ENCODE measurements at places on chromosomes 7 and 10. TPM values are rescaled to one million over a fixed set of nuclear protein-coding genes. Genes with fewer than 3 reads are reported as not detected.
A peak's percentile ranks its signal among the peaks of the same experiment; 100 is the strongest.

- DNase-seq = peak; percentile 37
- peaks cover 9% of the 10 kb centered on the region for H3K36me3 ChIP-seq
- no peak overlapping the region for H3K4me3 ChIP-seq
- H3K27ac ChIP-seq = no peak overlapping the region
- no peaks in the 10 kb centered on the region for H3K27me3 ChIP-seq
These were observed 91.5 kb downstream of the GSDME start for GRCh38 chr7:24665564-24666294.

DNA sequence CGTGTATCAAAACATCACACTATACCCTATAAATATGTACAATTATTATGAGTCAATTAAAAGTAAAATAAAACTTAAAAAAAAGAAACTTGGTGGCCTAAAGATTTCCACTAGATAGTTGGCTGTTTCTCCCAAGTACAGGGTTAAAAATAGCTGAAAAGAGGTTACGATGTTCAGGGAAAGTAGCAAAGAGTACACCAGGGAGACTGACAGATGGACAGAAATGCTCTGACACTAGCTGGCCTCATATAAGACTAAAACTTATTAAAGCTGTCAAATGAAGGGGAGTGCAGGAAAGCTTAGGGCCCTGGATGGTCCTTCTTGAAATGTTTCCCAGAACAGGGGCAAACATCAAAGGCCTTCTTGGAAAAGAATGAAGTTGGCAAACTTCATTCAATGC is 51.3 kb downstream of the TCAF1 start:
- H3K27ac ChIP-seq = no peak overlapping the region
- no peaks in the 10 kb centered on the region for H3K4me1 ChIP-seq
- no peak for DNase-seq

DNA sequence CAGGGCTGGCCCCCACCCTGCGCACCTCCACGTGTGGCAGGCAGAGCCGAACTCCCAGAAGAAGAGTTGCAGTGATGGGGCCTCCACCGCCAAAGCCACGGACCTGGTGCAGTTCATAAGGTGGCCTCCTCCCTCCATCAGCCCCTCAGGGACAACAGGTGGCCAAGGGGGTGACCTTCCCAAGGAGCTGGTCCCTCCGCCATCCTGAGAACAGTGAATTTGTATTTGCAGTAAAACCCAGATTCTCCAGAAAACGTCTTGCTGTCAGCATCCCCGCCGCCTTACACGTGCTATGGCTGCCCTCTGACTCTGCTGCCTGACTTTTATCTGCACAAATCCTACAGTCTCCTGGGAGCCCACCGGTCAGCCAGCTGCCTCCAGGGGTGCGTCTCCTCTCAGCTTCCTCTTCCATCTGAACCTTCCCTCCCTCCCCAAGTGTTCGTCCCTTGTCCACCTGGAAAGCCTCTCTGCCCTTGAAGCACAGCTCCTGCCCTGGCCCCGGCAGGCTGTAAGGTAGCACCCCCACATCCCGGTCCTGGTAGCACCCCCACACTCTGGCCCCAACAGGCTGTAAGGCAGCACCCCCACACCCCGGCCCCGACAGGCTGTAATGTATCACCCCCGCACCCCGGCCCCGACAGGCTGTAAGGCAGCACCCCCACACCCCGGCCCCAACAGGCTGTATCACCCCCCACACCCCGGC is 311.8 kb downstream of the PTPRN2 start:
- peak; percentile 19 for DNase-seq
- H3K4me3 ChIP-seq = no peak overlapping the region
- peaks cover 16% of the 10 kb centered on the region for H3K36me3 ChIP-seq
- no peaks in the 10 kb centered on the region for H3K4me1 ChIP-seq
- no peaks in the 10 kb centered on the region for H3K27me3 ChIP-seq
- no peak overlapping the region for H3K27ac ChIP-seq

GRCh38 chr10:23363793-23364135 is 19.2 kb upstream of the C10orf67 start:
- no peaks in the 10 kb centered on the region for H3K4me1 ChIP-seq
- H3K4me3 ChIP-seq = no peak overlapping the region
- no peaks in the 10 kb centered on the region for H3K36me3 ChIP-seq
- H3K27ac ChIP-seq = no peak overlapping the region
- DNase-seq = no peak

- H3K36me3 ChIP-seq = no peaks in the 10 kb centered on the region
- no peaks in the 10 kb centered on the region for H3K27me3 ChIP-seq
- peaks cover 3% of the 10 kb centered on the region for H3K4me1 ChIP-seq
- DNase-seq = no peak
- no peak overlapping the region for H3K4me3 ChIP-seq
- H3K27ac ChIP-seq = no peak overlapping the region
These were observed 85.8 kb downstream of the HGF start for GRCh38 chr7:81684033-81684432.

- no peak overlapping the region for H3K4me3 ChIP-seq
- H3K36me3 ChIP-seq = no peaks in the 10 kb centered on the region
- no peak for DNase-seq
- H3K27ac ChIP-seq = no peak overlapping the region
These were observed 10.2 kb downstream of the GPNMB start for GRCh38 chr7:23256731-23257130.

DNA sequence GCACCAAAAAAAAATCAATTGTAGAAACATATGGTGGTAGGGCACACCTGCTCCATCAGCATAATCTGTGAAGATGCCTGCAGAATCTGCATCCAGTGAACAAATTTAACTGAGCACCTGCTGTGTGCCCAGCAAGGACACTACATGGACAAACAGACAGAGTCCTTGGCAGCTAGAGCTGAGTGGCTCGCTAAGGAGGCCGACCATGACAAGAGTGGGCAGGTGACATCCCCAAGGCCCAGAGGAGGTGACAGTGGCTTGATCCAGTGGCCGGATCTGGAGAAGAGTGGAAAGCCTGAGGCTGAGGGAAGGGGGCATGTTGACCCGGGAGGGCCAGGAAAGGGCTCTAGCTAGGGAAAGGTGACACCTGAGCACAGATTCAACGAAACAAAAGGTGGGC is 68.1 kb downstream of the MAD1L1 start:
- no peaks in the 10 kb centered on the region for H3K27me3 ChIP-seq
- no peak overlapping the region for H3K4me3 ChIP-seq
- no peaks in the 10 kb centered on the region for H3K4me1 ChIP-seq
- no peak overlapping the region for H3K27ac ChIP-seq
- no peak for DNase-seq

GRCh38 chr10:130767116-130767730 is 544.3 kb downstream of the TCERG1L start:
- no peak overlapping the region for H3K4me3 ChIP-seq
- no peak for DNase-seq
- H3K27ac ChIP-seq = no peak overlapping the region
- peaks cover 19% of the 10 kb centered on the region for H3K36me3 ChIP-seq
- no peaks in the 10 kb centered on the region for H3K4me1 ChIP-seq
- no peaks in the 10 kb centered on the region for H3K27me3 ChIP-seq

DNA sequence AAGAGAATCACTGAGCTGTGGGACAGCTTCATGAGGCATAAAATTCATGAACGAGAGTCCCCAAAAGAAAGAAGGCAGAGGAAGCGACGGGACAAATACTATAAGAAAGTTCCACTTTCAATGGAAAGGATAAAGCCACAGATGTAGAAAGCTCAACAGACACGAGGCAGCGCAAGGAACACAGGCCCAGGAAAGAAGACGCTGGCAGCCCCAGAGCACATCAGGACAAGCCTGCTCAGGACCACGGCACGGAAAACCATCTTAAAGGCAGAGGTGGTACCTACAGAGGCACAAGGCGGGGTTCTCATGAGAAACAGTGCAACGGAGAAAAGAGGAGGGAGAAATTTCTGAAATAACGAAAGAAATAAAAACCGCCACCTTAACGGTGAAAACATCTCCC is 273.4 kb downstream of the MAD1L1 start:
- no peak overlapping the region for H3K4me3 ChIP-seq
- no peaks in the 10 kb centered on the region for H3K27me3 ChIP-seq
- H3K36me3 ChIP-seq = peaks cover 11% of the 10 kb centered on the region

DNA sequence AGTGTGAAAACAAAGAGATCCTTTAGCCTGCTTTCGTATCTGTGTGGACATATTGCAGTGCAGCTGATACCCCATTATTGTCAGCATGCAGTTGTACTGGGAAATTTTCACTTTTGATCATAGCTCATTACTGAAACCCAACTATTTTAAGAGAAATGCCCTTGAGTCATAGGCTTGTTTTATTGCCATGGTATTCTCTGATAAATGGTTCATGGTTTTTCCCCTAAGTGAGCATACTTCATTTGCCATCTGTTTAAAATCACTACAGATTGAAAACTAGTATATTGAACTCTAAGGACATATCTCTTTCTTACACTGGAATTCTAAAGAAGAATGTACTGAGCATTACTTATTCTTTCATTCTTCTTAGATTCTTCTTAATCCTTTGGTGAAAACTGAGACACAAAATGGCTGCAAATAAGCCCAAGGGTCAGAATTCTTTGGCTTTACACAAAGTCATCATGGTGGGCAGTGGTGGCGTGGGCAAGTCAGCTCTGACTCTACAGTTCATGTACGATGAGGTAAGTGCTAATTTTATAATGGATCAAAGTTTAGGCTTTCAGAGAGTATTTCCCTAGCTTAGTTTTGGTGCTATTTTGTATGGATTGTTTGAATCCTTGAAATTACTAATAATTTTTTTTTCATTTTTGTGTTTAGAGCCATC is 63.0 kb downstream of the RALA start:
- no peaks in the 10 kb centered on the region for H3K27me3 ChIP-seq
- no peak overlapping the region for H3K4me3 ChIP-seq
- peaks cover 4% of the 10 kb centered on the region for H3K4me1 ChIP-seq

DNA sequence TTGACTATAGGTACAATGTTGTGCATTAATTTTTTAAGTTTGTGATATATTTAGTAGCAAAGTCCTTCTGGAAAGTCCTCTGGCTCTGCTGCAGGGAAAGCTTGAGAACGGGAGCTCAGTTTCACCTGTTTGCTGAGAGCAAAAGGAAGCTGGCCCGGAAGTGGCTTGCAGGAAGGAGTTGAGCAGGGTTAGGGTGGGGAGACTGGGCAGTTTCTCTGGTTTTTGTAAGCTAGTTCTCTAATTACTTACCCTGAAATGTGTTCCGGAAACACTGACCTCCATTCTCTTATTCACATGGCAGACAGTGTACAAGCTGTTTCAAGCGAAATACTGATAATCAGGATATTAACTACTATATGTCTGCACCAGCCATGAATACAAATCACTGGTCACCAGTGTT is 22.3 kb downstream of the MAP3K8 start:
- no peak for DNase-seq
- peaks cover 9% of the 10 kb centered on the region for H3K36me3 ChIP-seq
- no peaks in the 10 kb centered on the region for H3K27me3 ChIP-seq
- H3K4me1 ChIP-seq = peaks cover 7% of the 10 kb centered on the region
- no peak overlapping the region for H3K27ac ChIP-seq

- DNase-seq = peak; percentile 43
- H3K4me1 ChIP-seq = no peaks in the 10 kb centered on the region
- no peak overlapping the region for H3K4me3 ChIP-seq
- H3K27me3 ChIP-seq = peaks cover 32% of the 10 kb centered on the region
- peaks cover 15% of the 10 kb centered on the region for H3K36me3 ChIP-seq
These were observed 31.2 kb downstream of the FOXK1 start for GRCh38 chr7:4713183-4713784.

GRCh38 chr10:23314835-23315239 is 29.8 kb downstream of the C10orf67 start:
- no peaks in the 10 kb centered on the region for H3K27me3 ChIP-seq
- no peak overlapping the region for H3K27ac ChIP-seq
- DNase-seq = no peak
- H3K36me3 ChIP-seq = no peaks in the 10 kb centered on the region
- no peak overlapping the region for H3K4me3 ChIP-seq

DNA sequence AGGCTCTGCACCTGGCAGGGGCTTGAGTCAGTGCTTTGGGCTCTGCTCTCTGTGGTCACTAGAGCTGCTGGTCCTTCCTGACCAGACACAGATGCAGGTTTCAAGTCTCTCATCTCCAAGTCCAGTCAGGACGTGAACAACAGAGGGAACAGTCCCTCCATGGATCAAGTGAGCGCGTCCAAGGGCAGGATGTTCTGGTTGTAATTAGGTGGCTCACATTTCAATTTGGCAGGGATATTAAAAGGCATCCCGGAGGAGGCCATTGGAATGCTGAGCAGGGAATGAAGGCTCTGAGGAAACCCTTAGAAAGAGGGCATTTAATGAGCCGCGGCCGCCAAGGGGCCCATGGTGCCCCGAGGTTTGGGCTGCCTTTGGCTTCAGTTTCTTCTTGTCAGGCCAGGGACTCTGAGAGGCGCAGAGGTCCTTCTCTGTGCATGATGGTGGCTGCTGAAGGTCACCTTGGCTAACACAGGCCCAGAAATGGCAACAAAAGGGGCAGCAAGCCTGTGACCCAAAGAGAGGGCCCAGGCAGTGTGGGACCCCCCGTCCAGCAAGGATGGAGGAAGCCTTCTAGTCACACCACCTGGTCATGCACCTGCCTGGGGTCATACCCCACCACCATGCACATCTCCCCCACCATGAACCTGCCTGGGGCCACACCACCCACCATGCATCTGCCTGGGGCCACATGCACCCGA is 30.7 kb upstream of the INPP5A start:
- H3K4me1 ChIP-seq = no peaks in the 10 kb centered on the region
- H3K27me3 ChIP-seq = no peaks in the 10 kb centered on the region
- peak; percentile 14 for DNase-seq
- H3K36me3 ChIP-seq = no peaks in the 10 kb centered on the region

DNA sequence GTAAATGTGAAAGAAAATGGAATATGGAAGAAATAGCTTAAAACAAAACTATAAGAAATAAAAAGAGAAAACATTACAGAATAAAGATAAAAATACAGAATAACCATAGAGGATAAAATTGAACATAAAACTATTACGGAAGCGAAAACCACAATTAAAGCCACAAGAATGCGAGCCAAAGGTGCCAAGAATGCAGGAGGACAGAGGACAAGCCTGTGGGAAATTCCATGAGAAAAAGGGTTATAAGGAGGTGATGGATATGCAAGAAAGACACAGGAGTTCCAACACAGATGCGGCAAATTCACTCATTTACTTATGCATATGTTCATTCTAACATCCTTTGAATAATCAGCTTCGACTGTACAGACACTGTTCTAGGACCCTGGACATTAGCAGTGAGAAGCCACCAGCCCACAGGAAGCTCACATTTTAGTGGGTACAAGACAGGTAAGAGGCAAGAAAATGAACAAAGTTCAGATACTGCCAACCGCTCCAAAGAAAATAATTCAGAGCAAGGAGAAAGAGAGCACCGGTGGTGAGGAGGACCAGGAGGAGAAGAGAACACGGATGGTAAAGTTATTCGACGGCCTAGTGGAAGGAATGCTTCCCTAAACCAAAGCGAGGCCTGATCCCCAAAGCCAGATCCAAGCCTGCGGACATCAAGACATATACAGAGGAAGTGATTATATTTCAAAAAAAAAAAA is 213.7 kb upstream of the MGMT start:
- no peak for DNase-seq
- H3K27ac ChIP-seq = no peak overlapping the region
- H3K4me3 ChIP-seq = no peak overlapping the region

GRM3 gene
- total RNA-seq = 0.15 TPM

SPDYE2 gene
- not detected for total RNA-seq

VPS37D gene
- total RNA-seq = 1.3 TPM

GOLGA7B gene
- total RNA-seq = 0.04 TPM

HTR5A gene
- total RNA-seq = not detected
